ENCODE measurements at places on chromosomes 12 and 14.

GRCh38 chr12:2035431-2036055 is 17.2 kb upstream of the CACNA1C start:
- DNase-seq: no peak

GRCh38 chr14:72921396-72921795 is 4.9 kb upstream of the DCAF4 start:
- DNase-seq: no peak

DNA sequence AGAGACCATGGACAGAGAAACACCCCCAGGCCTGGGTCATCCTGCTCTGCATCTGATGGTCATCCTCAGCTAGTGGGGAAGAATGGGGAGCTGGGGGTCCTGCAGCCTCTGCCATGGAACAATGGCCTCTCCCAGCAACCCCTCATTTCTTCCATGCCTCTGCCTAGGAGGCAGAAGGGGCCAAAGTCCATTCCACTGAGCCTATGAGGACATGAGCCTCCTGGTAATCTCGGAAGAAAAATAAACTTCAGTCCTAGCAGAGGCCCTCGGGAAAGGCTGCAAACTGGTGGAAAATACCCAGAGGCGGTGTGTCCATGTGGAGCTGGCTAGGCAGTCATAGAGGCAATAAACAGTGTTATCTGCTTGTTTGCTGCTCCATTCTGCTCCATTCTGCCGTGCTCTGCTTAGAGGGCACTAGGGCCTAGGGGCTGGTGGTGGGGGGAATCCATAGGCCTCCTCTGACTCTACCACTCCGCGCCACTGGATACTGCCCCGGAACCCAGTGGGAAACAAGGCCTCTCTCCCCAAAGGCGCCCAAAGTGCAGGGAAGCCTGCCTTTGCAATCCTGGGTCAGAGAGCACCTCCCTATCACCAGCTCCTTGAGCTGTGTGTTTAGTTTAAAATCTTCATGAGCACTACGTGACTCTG is 4.5 kb downstream of the PGF start:
- no peak for DNase-seq

DNA sequence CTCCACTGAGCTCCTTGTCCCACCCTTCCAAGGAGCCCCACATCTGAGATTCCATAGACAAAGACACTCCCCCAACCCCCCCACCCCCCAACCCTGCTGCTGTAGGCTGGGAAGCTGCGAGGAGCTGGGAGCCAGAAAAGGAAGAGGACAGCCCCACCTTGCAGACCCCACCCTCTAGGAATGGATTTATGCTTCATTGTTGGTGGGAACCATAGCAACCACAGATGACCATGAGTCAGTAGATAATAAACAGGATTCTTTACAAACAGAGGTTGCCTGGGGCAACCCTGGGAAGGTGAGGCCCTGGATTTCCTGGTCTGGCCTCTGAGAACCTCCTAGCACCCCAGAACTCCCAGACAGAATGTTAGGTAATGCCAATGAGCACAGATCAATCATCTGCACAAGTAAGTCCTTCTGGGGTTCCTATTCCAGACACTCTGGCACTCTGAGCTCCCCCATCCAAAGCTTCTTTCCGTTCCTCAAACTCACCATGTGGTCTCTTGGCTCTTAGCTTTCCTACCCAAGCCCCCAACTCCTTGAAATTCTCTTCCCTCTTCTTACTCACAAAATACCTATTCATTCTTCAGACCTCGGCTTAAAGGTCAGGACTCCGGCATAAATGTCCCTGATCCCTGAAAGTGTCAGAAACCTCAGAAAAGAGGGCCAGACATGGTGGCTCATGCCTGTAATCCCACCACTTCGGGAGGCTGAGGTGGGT is 15.2 kb upstream of the PLEKHG6 start:
- DNase-seq: peak; percentile 38

- no peak for DNase-seq
Measured at GRCh38 chr12:11823593-11823992, 174.1 kb downstream of the ETV6 start.

- no peak for DNase-seq
Measured at GRCh38 chr14:22849212-22849819, 12.9 kb downstream of the MMP14 start.

- no peak for DNase-seq
Measured at GRCh38 chr14:87156878-87157277, 836.1 kb downstream of the GALC start.

DNA sequence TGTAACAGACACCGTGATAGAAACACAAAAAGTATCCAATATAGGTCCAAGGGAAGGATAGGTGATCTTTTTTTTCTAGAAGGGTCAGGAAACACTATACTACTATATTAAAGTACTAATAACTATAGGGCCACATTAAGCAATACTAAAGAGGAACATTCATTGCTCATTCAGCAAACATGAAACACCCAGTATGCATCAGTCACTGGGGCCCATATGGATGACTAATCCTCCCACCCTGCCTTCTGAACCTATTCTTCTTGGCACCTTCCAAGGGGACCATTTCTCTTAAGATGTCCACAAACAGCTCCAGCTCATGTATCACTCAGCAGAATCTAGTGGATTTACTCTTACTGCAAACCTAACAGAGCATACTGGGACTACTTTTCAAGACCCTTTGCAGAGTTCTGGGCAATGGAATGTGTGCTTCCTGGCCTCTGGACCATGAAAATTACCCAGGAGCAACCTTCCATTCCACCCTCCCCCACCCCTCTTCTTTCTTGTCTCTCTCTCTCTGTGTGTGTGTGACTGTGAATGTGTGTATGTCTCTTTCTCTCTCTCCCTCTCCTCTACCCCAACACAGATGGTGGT is 187.9 kb downstream of the EPS8 start:
- DNase-seq: peak; percentile 62

DNA sequence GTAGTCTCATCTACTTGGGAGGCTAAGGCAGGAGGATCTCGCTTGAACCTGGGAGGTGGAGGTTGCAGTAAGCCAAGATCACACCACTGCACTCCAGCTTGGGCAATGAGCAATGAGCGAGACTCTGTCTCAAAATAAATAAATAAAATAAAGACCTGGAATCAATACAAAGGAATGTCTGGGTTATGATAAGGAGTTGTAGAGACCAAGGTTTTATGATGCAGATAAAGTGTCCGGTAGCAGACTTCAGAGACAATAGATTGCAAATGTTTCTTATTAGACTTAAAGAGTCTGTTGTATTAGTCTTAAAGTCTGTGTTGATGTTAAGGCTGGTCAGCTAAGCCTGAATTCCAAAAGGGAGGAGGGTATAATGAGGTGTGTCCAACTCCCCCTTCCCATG is 35.2 kb upstream of the RNASE1 start:
- no peak for DNase-seq

GRCh38 chr12:111123390-111123789 is 203.0 kb upstream of the MYL2 start:
- DNase-seq: no peak

- no peak for DNase-seq
Measured at GRCh38 chr12:120939523-120939922, 35.4 kb upstream of the SPPL3 start.

- no peak for DNase-seq
Measured at GRCh38 chr12:114285554-114285953, 120.4 kb downstream of the TBX5 start.

DNA sequence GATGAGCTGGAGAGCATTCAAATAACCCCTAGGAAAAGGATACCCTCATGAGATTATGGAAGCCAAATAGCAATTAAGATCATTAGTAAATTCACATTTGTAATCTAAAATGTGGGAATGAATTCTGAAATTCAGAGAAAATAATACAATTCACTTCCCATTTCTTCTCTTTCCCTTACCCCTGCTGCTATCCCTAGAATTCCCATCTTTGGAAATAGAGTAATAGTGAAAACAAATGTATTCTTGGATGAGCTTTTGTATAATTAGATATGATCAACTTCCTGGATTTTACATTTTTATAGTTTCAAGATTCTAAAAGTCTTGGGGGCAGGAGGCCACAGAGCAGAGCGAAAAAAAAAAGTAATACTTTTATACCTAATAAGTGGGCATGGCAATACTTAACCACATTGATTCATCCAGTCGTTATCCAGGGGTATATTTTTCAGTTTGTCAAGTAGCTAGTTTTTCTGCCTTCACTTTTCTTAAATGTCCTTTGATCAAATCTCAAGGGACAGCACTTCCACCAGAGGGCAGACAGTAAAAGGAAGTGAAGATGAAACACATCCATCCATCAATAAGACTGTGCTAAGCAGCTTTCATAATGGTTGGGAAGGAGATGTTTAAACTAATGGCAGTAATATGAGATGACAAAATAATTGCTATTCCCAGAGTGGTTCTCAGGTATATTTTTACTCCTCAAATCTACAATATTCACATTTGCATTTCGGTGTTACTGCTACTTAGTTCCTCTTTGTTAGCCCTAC is 401.3 kb downstream of the DIO2 start:
- DNase-seq: no peak

GRCh38 chr14:101858791-101859537 is 97.5 kb downstream of the PPP2R5C start:
- DNase-seq: no peak

GRCh38 chr12:26298785-26299621 is 103.6 kb downstream of the SSPN start:
- DNase-seq: peak; percentile 68

All from fibroblast of skin of left quadriceps (primary cell).